CD4-positive, alpha-beta T cell treated with Interleukin-12 subunit alpha and Interleukin-12 subunit beta, for 1 hour (primary cell): ENCODE measurements at places on chromosomes 5 and 9.
A peak's percentile ranks its signal among the peaks of the same experiment; 100 is the strongest.

DNA sequence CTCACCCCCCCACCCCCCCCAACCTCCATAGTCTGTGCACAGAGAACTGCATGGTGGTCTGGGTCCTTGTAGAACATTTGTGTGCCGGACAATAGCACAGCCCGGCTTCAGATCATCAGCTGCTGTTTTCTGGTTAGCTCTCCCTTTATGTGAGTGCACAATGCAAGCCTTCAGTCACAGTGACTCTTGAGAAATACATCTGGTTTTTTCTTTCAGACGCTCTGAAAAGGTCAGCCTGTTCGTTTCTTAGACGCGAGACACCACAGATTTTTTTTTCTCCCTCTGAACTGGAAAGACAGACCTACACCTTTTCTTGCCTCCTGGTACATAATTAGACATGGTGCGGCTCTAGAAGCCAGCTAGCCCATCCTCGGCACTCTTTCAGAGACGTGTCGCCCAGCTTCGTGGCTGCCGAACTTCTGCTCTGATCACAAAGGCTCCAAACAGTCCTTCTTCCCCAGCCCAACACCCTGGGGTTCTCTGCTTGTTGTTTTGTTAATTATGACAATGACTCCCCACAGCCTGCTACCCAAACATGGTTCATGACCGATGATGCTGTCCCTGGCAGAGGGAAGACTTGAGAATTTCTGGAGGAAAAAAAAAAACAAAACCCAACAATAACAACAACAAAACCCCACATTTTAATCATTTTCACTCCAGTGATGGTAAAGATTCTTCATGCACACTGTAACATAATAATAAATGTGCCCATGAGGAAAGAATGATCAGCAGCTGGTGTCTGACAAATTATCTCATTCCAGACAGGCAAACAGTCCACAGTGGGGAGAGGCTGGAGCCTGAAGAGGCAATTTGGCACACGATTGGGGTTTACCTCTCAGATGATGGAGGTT lies 241.4 kb upstream of the ZNF462 start:
- no peak for DNase-seq

DNA sequence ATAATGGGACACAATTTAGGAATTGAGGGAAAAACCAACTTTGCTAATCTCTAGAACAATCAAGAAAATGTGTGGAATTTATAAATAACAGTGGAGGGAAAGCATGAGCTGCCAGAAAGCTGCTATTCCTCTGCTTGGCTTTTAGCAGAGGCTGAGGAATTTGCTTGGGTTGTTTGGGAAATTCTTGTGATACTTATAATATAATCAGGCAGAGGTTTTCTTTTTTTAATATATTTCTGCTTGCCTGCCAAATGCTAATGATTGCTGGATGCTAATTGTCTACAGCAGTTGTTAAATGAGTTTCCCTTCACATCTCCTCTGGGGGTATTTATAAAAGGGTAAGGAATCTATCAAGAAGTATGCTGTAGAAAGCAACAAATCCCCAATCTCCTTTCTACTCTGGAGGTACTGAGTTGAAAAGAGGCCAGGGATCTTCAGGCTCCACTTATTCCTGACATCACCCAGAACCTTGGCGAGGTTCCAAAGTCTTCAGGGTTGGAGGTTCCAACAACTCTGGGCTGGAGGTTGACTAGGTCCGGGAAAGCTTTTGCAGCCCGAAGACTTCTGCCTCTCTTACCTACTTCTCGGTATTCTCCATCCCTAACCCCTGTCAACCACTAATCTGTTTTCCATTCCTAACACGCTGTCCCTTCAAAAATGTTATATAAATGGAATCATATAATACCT lies 60.4 kb upstream of the TMED7 start:
- DNase-seq = no peak

- DNase-seq = peak; percentile 25
Observed at GRCh38 chr9:92807757-92808725, 43.4 kb upstream of the BICD2 start.

- no peak for DNase-seq
Observed at GRCh38 chr5:55626790-55627189, 85.3 kb downstream of the SLC38A9 start.

- no peak for DNase-seq
Observed at GRCh38 chr5:36886791-36887190, 10.2 kb downstream of the NIPBL start.

GRCh38 chr5:16776611-16777251 lies 159.4 kb downstream of the MYO10 start:
- DNase-seq = no peak
